CD4-positive, alpha-beta T cell treated with Interleukin-15 for 4 hours (primary cell): ENCODE measurements at places on chromosomes 2 and 18.

GRCh38 chr2:205880048-205880447, 197.7 kb downstream of the NRP2 start:
- DNase-seq = no peak

- no peak for DNase-seq
Observed at GRCh38 chr2:237529452-237530402, 36.6 kb upstream of the PRLH start.

DNA sequence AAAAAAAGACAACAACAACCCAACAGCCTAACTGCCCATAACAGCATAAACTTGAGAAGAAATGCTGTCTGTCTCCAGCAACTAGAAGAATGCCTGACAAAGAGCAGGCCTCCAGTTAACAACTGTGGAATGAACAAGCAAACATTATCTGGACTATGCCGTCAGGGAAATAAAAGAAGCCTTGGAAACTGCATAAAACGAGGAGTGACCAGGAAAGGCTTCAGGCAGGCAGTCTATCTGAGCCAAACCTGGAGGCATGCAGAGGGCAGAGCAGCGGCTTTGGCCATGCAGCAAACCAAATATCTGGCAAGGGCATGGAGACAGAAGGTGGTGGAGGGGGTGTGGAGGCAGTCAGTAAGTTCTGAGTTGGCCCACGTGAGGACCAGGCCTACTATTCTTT, 11.1 kb downstream of the HES6 start:
- no peak for DNase-seq

DNA sequence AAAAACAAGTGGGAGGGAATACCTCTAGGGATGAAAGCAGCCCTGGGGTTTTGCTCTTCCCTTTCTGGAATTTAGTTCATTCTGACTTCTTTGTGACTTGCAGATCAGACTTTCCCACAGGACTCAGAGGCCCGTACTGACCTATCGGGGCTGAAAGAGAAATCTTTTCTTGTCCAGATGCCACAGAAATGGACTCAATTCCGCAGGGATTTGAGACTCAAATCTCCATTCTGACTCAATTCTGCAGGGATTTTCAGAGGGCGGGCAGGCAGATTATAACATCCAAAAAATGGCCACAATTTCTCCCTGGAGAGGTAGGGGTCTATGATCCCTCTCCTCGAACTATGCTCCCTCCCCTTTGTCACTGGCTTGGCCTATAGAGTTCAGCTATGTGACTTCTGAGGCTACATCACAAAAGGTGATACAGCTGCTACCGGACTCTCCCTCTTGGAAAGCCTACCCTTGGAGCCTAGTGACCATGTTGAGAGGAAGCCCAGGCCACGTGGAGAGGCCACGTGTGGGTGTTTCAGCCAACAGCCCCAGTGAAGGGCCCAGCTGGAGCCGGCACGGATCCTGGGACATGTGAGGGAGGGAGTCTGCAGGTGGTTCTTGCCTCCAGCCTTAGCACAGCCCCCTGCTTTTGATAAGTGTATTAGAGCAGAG, 4.8 kb upstream of the EFHD1 start:
- no peak for DNase-seq

DNA sequence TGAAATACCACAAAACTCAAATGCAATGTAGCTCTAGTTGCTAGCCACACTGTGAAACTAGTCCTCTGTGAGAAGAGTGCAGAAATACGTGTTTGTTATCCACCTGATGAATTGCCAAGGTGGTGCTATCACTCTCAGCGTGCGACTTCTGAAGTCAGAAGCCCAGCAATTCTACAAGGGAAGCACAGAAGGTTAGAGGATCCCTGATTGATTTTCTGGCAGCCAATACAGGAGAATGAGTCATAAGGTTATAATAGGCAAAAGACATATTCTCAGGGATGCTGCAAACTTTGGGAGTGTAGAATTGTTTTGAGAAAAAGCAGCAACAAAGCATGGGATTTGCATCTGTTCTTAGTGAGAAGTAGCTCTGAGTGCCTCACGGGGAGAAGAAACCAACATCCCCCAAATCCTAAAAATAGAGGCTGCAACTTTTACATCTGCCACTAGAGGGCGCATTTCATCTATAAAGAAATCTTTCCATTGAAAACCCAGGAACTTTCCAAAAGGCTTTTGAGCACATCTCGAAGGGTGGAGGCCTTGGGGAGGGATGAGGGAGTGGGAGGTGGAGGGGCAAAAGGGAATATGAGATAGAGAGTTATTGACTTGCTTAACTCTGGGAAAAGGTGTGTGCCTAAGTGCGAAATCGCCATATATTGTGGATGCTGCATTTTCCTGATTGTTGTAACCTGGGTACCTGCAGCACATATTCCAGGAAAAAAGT, 78.0 kb downstream of the TMEM182 start:
- DNase-seq = peak; percentile 40

- no peak for DNase-seq
Observed at GRCh38 chr2:74384051-74384450, 3.9 kb upstream of the DCTN1 start.

- no peak for DNase-seq
Observed at GRCh38 chr2:64797881-64798575, 144.3 kb upstream of the SERTAD2 start.

GRCh38 chr18:29605365-29605764, 1428.4 kb upstream of the CDH2 start:
- DNase-seq = no peak

DNA sequence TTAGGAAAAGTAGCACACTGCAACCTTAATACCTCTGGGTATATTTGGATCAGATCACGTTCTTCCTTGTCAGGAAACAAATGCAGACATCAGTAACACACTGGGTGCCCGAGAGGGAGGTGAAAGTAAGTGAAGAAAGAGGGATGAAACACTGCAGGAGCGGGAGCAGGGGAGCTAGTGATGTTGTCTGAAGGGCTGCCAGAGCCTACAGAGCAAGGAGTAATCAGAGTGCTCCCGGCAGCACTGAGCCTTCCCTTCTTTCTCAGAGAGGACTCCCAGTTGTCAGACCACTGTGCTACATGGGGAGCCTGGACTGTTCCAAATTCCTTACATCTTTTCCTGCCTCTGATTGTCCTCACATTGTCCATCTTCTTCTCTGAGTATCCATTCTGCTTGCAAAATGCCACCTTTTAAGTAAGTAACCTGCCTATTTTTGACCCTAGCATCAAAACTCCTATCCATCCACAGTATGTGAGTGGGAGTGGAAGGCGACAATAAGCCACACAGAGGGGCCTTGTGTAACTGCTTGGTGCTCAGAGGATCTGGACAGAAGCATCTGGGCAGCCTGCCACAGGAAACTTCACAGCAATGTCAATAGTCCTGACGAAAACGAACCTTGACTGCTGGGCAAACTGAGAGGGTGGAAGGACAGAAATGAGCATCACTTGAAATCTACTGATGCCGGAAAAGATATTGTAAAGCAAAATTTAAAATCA, 10.8 kb upstream of the NAB1 start:
- no peak for DNase-seq

- no peak for DNase-seq
Observed at GRCh38 chr2:82224301-82224940, 1919.9 kb upstream of the LRRTM1 start.

GRCh38 chr2:27884601-27885000, 5.6 kb downstream of the RBKS start:
- no peak for DNase-seq

DNA sequence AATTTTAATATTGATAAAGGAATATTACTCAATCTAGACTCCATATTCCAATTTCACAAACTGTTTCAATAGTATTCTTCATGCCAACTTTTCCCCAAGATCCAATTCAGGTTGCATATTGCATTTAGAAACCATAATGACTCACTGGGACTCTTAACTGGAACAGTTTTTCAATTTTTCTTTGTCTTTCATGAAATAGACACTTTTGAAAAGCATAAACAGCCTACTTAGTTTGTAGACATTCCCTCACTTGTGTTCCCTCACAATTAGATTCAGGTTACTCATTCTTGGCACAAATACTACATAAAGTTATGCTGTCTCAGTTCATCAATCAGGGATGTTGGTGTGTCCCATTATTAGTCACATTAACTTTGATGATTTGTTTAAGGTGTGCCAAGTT, 1768.4 kb upstream of the PIK3C3 start:
- DNase-seq = no peak

- DNase-seq = no peak
Observed at GRCh38 chr2:120436460-120436739, 90.5 kb downstream of the INHBB start.

GRCh38 chr2:230711224-230711623, 1.4 kb upstream of the CAB39 start:
- no peak for DNase-seq

DNA sequence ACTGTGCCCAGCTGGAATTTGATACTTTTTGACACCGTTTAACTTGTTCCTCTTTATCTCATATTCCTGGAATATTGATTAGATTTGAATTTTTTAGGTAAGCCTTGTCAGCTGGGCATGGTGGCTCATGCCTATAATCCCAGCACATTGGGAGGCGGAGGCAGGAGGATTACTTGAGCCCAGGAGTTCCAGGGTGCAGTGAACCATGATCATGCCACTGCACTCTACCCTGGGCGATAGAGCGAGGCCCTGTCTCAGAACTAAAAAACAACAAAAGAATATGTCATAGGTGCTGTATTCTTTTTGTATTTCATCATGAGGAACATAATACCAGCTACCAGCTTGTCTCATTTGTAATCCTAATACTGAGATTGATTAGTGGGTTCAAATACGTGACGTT, 90.3 kb downstream of the ZNF532 start:
- DNase-seq = no peak

- no peak for DNase-seq
Observed at GRCh38 chr18:79413025-79413424, 17.3 kb downstream of the NFATC1 start.

- DNase-seq = no peak
Observed at GRCh38 chr2:46342566-46343315, 45.5 kb downstream of the EPAS1 start.

DNA sequence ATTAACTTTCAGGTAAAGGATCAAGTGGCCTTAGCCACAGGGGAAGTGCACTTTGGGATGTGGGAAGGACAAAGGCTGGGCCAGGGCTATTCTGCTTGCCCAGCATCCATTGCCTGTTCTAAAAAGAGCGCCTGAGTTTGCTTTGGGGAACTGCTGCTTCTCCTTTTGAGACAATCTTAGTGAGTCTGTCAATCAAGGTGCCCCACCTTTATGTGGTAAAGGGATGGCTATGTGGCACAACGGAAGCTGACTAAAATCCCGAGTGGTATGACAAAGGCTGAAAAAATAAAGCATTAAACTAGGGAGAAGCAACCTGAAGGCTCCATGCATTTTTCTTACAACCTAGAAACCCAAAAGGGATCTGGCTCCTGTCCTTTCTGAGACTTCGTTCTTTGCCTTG, 540.5 kb downstream of the SLC4A3 start:
- DNase-seq = no peak

DNA sequence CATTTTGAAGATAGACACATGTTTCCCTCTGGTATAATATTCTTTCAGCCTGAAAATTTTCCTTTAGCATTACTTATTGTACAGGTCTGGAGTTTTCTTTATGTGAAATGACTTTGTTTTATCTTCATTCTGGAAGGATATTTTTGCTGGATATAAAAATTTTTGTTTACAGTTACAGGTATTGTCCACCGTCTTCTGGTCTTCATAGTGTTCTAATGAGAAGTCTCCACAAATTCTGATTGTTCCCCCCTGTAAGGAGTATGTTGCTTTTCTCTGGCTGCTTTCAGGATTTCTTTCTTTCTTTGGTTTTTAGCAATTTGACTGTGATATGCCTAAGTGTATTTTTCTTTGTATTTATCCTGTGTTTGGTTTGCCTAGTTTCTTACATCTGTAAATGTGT, 15.0 kb downstream of the UBXN4 start:
- no peak for DNase-seq

- peak; percentile 49 for DNase-seq
Observed at GRCh38 chr18:80171054-80171872, 62.2 kb downstream of the ADNP2 start.

DNA sequence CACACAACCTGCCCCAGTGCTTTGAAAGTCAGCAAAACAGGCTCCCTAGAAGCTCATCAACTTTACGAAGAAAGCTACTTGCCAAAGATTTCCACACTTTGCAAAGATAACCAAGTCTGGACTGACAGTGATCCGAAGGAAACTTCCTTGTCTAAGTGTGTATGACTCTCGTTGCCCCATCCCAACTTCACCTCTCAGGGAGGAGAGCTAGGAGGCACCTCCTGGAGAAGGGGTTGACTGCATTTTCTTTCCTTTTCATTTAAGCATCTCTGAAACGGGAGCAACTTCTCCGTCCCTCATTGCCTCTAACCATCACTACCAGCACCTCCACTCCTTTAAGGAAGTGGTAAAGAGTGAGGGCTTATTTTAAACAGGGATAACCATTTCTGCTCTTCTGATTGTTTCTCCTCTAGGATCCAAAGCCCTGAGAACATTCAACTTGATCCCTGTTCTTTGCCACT, 7.0 kb downstream of the ZEB2 start:
- DNase-seq = no peak

- no peak for DNase-seq
Observed at GRCh38 chr2:119692954-119693353, 14.0 kb downstream of the TMEM177 start.

DNA sequence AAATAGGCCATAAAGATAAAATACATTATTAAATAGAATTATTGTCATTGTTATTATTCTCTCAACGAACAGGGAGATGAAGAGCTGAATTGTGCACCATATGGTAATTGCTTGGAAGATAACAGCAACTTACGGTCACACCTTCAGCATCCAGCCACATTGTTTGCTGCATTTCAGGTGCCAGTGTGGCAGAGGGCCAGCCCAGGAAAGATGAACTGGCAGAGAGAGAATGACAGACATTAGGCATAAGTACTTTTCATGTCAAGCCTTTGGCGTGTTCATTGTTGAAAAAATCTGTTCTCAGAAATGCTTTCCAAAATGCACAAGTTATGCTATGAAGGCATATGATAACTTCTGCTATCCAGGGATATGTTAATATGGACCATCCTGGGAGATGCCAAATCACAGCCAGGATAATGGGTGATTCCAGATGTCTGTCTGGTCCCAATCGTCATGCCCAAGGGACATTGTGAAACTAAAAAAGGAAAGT, 748.6 kb upstream of the PIK3C3 start:
- DNase-seq = no peak

- DNase-seq = no peak
Observed at GRCh38 chr2:29207352-29208148, 92.3 kb downstream of the CLIP4 start.

GRCh38 chr2:239609607-239610310, 208.9 kb upstream of the HDAC4 start:
- DNase-seq = peak; percentile 18

DNA sequence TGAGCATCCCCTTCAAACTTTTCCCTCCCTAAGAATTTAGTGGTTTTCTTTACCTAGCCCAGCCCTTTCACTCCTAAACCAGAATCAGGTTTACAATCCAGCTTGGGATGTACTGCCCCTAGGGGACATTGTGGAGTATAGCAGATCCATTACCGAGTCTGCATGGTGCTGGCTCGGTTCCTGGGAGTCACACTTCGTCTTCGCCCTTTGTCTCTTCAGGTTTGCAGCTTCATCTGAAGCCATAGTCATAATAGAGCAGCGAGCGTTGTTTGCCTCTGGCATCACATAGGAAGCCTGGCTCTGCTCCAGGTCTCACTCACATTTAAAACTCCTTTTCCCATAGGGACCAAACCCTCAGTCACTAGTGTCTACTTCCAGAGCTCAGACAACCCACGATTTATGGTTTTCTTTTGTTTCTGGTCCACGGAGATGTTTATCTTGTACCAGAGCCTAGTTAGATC, 16.8 kb upstream of the LYPD6 start:
- DNase-seq = peak; percentile 2
